ENCODE measurements at places on chromosomes 2 and 18.

DNA sequence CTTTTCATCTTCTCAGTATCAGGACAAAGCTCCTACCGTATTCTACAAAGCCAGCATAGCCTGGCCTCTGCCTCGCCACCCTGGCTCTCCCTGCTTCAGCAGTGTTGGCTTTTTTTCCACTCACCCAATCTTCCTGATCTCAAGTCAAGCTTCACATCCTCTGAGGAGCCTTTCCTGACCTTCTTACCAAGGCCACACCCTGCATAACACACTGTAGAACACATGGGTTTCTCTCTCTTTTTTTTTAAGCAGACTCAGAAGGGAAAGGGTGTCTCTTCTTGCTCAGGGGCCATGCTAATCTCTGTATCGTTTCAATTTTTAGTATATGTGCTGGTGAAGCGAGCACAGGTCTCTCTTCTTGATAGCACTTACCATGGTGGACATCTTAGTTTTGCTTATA lies 15.2 kb downstream of the FBXO36 start:
- DNase-seq: no peak

DNA sequence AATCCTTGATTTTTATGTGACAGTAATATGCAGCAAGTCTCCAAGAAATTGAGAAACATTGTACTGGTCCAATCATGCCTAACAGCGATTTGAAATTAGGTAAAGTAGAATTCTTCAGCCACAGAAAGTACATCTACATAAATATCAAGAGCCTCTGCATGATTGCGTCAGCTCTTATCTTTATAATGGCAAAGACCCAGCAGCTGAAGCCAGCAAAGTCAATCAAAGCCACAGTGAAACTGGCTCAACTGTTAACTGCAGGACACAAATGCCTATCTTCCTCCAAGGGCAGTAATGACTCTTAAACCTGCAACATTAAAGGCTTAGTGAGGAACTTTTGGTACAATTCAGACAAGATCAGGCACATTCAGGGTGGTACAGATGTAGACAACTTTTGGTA lies 102.5 kb downstream of the BARD1 start:
- no peak for DNase-seq

DNA sequence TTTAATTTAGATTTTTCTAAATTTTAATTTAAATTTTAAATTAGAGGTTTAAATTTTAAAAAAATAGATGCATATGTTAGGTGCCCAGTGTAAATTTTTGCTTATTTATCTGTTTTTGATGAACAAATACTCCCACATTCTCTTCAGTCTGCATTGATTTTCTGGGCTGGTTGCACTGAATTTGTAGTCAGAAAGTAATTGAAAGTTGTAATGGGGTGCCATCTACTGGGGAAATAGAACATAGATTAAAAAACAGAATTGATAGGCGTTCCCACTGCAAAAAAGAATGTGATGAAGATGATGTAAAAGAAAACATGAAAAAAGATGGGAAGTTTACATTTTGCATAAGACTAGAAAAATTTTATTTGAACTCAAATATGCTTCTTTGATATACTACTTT lies 51.7 kb upstream of the CCDC85A start:
- no peak for DNase-seq

DNA sequence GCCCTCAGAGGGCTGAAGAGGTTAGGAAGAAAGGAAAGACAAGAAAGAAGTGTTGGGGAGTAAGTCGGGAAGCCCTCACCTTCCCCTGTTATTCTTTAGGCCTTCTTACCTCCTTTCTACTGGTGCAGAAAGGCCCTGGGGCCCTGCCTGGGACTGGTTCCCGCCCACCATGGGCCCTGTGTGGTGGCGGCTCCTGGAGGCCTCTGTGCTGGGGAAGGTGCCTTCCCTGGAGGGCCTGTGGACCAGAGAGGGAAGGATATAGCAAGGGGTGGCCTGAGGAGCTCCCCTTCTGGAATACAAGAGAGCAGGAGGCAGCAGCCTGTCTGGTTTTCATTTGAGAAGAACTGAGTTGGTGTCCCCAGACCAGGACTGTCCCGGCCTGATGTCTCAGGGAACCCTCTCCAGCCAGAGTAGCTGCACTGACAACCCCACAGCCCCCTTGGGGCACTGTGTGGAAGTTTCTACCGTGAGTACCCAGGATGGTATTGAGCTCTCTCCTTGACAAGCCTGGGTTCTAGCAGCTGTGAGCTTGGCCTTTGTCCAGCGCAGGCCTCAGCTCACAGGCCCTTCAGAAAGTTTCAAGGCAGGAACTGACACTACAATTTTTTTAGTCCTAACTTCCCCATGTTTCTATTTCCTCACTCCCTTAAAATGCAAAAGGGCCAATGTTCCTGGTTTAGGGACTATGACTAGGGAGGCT lies 47.1 kb downstream of the EFR3B start:
- DNase-seq: no peak

DNA sequence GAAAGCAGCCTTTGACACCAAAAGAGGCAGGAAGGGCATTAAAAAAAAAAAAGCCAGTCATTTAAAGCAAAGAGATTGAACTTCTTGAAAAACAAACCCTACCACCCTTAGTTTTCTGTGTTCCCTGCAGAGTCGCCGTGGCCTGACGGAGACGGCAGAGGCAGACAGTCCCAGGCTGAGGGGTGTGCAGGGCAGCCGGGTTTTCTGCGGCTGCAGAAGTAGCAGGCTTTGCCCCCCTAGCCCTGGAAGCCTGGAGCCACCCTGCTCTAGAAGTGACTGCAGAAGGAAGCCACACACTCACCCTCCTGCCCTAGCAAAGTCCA lies 2.8 kb downstream of the INPP5D start:
- no peak for DNase-seq

GRCh38 chr18:75264926-75265597 lies 54.5 kb downstream of the TSHZ1 start:
- DNase-seq: no peak

DNA sequence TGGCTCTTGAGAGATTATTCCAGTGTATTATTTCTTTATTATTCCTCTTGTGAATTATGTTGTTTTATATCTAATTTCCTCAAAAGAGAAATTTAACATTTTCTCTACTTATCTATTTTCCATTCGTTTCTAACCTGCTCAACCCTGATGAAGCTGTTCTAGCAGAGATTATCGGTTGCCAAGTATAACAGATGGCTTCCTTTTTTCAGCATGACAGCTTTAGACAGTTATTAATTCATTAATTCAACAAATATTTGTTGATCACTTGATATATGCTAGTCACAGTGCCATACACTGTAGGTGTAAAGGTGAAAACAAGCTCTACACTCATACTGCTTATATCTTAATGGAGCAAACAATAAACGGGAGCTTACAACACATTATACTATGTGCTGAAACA lies 137.9 kb upstream of the UBE2E3 start:
- DNase-seq: no peak

DNA sequence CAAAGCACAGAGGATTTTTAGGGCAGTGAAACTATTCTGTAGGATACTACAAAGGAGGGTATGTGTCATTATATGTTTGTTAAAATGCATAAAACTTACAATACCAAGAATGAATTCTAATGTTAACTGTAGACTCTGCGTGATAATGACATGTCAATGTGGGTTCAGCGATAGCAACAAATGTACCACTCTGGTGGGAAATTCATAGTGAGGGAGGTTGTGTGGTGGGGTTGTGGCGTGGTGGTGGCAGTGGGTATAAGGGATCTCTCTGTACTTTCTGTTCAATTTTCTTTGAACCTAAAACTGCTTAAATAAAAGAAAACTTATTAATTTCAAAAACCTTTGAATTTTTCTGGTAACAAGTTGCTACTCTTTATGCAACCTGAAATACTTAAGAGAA lies 99.3 kb upstream of the SLC38A11 start:
- no peak for DNase-seq

DNA sequence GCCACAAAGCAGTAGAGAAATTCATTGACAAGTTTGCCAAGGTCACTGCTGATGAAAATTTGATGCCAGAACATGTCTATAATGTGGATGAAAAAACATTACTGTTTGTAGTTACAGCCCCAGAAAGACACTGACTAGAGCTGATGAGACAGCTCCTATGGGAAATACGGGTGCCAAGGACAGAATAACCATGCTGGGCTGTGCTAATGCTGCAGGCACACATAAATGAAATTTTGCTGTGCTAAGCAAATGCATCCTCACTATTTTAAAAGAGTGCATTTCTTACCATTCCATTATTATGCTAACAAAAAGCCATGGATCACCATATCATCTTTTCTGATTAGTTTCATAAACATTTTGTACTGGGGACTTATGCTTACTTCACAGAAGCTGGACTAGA lies 208.2 kb downstream of the FHOD3 start:
- no peak for DNase-seq

GRCh38 chr2:30753630-30754029 lies 53.6 kb downstream of the CAPN13 start:
- DNase-seq: no peak

DNA sequence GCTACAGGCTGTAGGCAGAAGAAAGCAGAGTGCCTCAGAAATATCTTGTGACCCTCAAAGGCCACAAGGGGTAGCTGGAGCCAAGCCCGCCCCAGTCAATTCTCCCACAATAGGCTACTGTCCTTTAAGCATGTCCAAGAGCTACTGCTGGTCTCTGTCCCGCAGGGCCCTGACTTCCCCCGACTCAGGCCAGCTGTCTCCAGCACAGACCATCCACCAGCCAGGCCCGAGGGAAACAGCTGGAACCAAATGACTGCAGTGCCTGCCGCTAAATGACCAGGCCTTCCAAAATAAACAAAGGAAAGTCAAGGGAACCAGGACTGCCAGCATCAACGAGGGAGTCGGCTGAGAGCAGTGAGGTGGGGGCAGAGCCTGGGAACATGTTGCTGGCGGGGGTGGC lies 36.7 kb downstream of the MCFD2 start:
- no peak for DNase-seq

GRCh38 chr2:50018292-50018691 lies 864.0 kb upstream of the FSHR start:
- DNase-seq: no peak

GRCh38 chr2:129396980-129397599 lies 582.4 kb upstream of the RAB6C start:
- no peak for DNase-seq

DNA sequence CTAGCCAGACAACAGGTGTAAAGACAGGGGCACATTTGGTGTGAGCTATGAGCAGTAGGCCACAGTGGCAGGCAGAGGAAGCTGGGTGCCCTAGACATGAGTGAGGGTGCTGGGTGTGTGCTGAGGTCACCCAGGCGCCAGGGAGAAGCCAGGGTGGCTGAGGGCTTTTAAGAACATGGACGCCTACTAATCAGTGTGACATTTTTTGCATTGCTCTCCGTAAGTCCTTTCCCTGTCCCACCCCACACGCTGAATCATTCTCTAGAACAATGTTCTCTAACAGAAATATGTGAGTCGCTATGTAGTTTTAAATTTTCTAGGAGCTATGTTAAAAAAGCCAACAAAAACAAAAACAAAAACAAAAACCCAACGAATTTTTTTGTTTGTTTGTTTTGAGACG lies 204.5 kb upstream of the REV1 start:
- no peak for DNase-seq

GRCh38 chr2:224278531-224278930 lies 123.4 kb downstream of the FAM124B start:
- no peak for DNase-seq

GRCh38 chr2:26173776-26174482 lies 1.0 kb downstream of the GAREM2 start:
- no peak for DNase-seq

- no peak for DNase-seq
Observed at GRCh38 chr18:6734726-6735430, 5.4 kb downstream of the ARHGAP28 start.

- DNase-seq: peak; percentile 70
Observed at GRCh38 chr2:219552382-219553167, 8.7 kb downstream of the TMEM198 start.

DNA sequence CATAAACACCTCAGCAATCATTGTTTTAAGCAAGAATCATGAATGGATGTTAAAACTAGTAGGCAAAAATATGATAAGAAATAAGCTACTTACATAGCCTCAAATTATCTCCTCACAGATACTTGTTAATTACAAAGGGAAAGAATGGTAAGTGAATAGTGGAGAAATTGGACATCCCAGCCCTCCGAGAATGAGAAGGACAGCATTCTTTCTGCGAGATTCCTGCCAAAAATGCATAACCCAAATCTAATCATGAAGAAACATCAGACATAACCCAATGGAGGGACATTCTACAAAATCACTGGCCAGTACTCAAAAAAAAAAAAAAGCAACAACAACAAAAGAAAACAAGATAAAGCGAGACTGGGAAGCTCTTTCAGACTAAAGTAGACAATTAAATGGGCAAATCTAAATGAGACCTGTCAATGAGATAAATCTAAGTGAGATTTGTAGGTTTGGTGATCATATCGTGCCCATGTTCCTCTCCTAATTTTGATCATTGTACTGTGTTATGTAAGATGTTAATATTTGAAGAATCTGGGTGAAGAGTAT lies 57.9 kb upstream of the GLI2 start:
- no peak for DNase-seq

GRCh38 chr18:68220458-68220857 lies 494.4 kb downstream of the TMX3 start:
- DNase-seq: no peak

DNA sequence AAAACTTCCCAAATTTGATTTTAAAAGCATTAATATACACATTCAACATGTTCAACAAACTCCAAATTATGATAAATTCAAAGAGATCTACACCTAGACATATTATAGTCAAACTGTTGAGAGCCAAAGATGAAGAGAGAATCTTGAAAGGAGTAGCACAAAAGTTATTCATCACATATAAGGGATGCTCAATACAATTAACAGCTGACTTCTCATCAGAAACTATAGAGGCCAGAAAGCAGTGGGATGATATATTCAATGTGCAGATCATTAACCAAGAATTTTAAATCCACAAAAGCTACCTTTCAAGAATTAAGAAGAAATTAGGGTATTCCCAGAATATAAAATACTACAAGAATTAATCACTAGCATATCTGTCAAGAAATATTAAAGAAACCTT lies 75.4 kb downstream of the LOXHD1 start:
- no peak for DNase-seq

- DNase-seq: no peak
Observed at GRCh38 chr2:239663364-239663924, 262.6 kb upstream of the HDAC4 start.

DNA sequence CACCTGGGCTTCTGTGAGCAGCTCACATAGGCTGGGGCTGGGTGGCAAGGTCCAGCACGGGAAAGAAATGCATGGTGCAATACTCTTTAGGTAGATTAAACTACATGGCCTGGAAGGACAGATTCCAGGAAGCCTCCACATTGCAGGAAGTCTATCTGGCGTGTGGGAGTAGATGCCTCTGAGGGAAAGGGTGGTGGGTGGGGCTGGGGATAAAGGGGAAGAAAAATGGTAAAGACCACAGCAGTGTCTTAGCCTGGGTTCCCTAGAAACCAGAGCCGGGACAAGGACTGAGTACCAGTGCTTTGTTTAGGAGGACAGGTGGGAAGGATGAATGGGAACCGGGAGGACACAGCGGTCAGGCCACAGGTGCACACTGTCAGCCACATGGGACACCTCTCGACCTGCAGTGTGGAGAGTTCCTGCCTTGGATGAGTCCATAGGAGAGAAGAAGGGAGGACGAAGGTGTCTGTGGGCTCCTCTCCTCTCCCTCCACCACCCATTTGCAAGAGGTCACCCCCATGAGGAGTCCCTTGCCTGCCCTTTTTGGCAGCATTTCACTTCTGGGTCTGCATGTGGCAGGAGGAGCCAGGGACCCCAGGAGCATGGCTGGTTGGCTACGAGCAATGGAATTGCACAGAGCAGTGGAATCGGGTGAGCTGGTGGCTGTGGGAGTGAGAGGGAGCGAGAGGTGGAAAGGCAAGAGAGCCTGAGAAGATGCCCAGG lies 91.5 kb upstream of the HS6ST1 start:
- DNase-seq: no peak
